ENCODE measurements at places on chromosomes 6 and 20. TPM values are rescaled to one million over a fixed set of nuclear protein-coding genes. Genes with fewer than 3 reads are reported as not detected.

- H3K27me3 ChIP-seq: no peaks in the 10 kb centered on the region
- no peak overlapping the region for H3K4me3 ChIP-seq
- H3K4me1 ChIP-seq: no peaks in the 10 kb centered on the region
- H3K36me3 ChIP-seq: no peaks in the 10 kb centered on the region
- no peak for DNase-seq
Observed at GRCh38 chr6:168524571-168525001, 83.6 kb downstream of the SMOC2 start.

- no peak overlapping the region for H3K4me3 ChIP-seq
- no peaks in the 10 kb centered on the region for H3K4me1 ChIP-seq
- no peaks in the 10 kb centered on the region for H3K27me3 ChIP-seq
- DNase-seq: no peak
Observed at GRCh38 chr6:127951172-127951917, 50.5 kb upstream of the THEMIS start.

DNA sequence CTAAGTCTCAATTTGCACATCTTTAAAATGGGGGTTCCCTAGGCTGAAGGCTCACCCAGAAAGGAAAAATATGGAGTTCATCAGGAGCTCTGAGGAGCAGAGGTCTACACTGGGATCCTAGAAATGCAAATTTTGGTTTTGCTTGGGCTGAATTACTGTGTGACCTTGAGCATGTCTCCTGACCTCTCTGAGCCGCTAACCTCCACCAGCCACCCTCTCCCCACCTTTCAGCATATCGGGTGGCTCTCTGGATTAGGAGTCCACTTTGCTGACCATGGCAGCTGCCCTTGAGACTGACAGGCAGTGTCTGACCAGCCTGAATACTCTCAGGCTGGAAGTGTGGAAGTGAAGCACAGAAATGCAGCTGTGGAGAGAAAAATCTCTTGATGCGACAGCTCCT, 165.9 kb upstream of the LRFN2 start:
- no peaks in the 10 kb centered on the region for H3K4me1 ChIP-seq
- H3K4me3 ChIP-seq: no peak overlapping the region
- DNase-seq: no peak
- H3K36me3 ChIP-seq: no peaks in the 10 kb centered on the region
- peaks cover 47% of the 10 kb centered on the region for H3K27me3 ChIP-seq
- no peak overlapping the region for H3K27ac ChIP-seq

DNA sequence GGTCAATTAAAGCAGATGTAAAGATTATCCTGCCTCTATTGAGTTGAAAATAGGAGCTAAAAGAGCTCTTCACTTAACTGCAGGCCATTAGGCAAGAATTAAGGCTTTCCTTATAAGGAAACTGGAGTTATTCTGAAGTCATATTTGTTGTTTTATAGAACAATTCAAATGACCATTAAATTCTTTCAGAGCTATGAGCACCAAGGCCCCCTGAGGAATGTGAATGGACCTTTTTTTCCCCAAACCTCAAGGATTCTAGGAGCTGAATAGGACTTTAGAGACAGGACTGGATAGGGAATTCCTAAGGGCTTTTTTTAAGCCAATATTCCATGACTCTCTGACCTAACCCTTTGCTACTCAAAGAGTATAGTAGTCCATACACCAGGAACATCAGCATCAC, 565.7 kb upstream of the BTBD3 start:
- H3K4me1 ChIP-seq: no peaks in the 10 kb centered on the region
- H3K36me3 ChIP-seq: no peaks in the 10 kb centered on the region
- no peak overlapping the region for H3K27ac ChIP-seq
- H3K27me3 ChIP-seq: no peaks in the 10 kb centered on the region
- no peak overlapping the region for H3K4me3 ChIP-seq

DNA sequence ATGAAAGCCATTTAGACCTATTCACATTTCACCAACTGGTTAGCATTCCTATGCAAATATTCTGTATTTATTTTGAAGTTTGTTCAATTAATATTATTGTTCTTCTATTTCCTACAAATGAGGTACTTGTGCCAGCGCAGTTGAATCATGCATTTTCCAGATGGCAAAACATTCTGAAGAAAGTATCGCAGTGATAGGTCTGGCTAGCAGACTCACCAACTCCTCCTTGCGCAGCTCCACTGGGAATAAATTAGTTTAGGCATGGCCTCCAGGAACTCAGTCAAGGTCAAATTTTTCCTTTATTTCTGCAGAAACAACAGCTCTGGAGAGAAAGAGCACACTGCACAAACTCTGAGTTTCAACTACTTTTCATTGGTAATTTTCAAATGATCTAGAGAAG, 437.7 kb downstream of the COL12A1 start:
- DNase-seq: no peak
- H3K4me3 ChIP-seq: no peak overlapping the region
- no peak overlapping the region for H3K27ac ChIP-seq

DNA sequence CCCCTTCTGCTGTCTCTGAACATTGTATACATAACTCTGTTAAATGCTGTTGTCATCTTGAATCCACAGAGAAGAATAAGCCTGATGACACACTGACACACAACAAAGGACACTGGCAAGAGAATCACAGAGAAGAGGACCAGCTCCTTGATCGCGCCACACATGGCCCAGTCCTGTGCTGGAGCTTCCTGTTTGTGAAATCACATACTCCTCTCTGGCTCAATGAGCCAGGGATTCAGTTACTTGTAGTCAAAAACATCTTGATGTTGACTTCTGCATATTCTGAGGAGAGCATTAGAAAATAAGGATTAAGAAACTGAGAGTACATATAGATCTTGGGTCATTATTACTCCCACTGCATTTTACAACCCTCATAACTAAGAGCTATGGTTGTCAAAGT, 100.1 kb downstream of the EPB41L2 start:
- H3K4me1 ChIP-seq: no peaks in the 10 kb centered on the region
- H3K27me3 ChIP-seq: no peaks in the 10 kb centered on the region
- H3K4me3 ChIP-seq: no peak overlapping the region
- no peak overlapping the region for H3K27ac ChIP-seq
- H3K36me3 ChIP-seq: no peaks in the 10 kb centered on the region
- no peak for DNase-seq

DNA sequence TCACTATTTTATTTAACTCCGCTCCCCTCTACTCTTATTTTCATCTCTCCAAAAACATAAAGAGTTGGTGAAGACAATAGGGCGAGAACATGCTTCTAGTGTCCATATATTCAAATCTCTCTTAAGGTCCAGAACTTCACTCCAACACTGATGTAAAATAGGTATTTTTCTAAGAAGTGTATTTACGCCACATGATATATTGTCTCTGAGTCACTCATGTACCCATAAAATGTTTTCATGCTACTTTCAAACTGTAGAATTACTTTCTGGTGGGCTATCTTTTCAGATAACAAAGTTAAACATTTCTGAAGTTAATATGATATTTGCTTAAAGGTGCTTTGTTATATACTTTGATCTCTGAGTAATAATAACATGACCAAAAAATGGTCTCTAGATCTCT, 124.1 kb upstream of the IFNGR1 start:
- H3K27me3 ChIP-seq: no peaks in the 10 kb centered on the region
- DNase-seq: no peak
- H3K36me3 ChIP-seq: no peaks in the 10 kb centered on the region
- no peak overlapping the region for H3K4me3 ChIP-seq
- peaks cover 11% of the 10 kb centered on the region for H3K4me1 ChIP-seq

- H3K4me1 ChIP-seq: peaks cover 25% of the 10 kb centered on the region
- peak overlapping the region; percentile 79 for H3K27ac ChIP-seq
- DNase-seq: no peak
- H3K4me3 ChIP-seq: no peak overlapping the region
Observed at GRCh38 chr20:11936157-11936556, 18.5 kb downstream of the BTBD3 start.

- DNase-seq: no peak
- no peak overlapping the region for H3K27ac ChIP-seq
- H3K27me3 ChIP-seq: no peaks in the 10 kb centered on the region
- no peaks in the 10 kb centered on the region for H3K4me1 ChIP-seq
Observed at GRCh38 chr6:72826744-72827438, 205.0 kb downstream of the KCNQ5 start.

DNA sequence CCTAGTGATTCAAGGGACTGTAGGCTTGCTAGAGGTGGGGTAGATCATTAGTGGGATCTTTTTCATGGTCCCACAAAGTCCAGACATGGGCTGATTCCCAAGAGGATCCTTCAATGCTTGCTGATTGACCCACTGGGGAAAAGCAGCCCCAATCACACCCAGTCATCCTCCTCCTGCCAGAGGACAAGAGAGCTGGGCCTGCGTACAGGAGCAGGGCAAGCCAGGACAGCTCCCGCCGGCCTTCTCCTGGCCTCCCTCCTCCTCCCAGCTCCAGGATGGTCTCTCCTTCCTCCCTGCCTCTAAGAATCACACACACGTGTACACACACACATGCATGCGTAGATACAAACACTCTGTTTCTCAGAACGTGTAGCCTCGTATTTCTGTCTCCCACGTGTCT, 27.0 kb downstream of the KCNK15 start:
- no peak overlapping the region for H3K27ac ChIP-seq
- H3K4me3 ChIP-seq: no peak overlapping the region
- no peak for DNase-seq
- peaks cover 6% of the 10 kb centered on the region for H3K36me3 ChIP-seq
- no peaks in the 10 kb centered on the region for H3K27me3 ChIP-seq

DNA sequence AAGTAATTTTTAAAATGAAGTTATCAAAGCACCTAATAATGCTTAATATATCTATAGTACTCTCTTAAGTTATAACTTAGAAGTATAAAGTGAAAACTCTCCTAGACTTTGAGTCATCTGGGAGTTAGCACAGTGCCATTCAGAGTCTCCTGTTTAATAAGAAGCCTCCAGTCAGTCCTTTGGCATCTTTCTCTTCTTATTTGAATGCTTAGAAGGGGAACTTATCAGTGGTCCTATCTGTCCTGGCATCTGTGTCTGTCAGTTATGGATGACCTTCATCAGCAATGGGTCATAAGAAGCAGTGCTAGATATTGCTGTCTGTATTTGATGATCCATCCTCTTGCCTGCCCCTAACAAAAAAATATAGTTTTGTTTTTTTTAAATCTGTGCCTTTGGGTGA, 15.2 kb downstream of the TMEM200A start:
- H3K36me3 ChIP-seq: no peaks in the 10 kb centered on the region
- no peaks in the 10 kb centered on the region for H3K27me3 ChIP-seq
- H3K4me3 ChIP-seq: no peak overlapping the region
- no peak for DNase-seq
- peaks cover 27% of the 10 kb centered on the region for H3K4me1 ChIP-seq

DNA sequence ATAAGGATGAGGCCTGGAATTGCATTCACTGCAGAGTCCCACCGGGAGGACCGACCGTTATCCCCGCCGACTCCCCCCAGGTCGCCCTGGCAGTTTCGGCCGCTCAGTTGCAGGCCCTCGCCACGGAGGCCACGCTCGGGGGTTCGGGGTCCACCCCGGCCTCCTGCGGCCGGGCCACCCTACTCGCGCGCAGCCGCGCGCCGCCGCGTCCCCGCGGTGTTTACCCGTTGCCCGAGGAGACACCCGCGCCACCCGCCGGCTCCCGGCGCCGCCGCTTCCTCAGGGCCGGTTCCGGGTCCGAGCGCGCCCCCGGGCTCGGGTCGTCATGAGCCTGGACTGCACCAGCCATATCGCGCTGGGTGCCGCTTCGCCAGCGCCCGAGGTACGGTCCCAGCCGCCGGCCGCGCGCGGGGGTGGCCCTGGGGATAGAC, at the start of gene CCDC170:
Gene CCDC170 (plus strand): TSS at position 214 of the 431 bp plus-strand sequence. CDS start 112 bp downstream, at position 326.
- peak within 1 kb of the TSS; percentile 62 for H3K27ac ChIP-seq
- H3K4me3 ChIP-seq: peak within 1 kb of the TSS; percentile 56
- peaks cover 5% of the 10 kb centered on the region for H3K4me1 ChIP-seq
- H3K27me3 ChIP-seq: peaks cover 38% of the 10 kb centered on the region

- peaks cover 30% of the 10 kb centered on the region for H3K36me3 ChIP-seq
- H3K27me3 ChIP-seq: no peaks in the 10 kb centered on the region
- H3K4me1 ChIP-seq: peaks cover 17% of the 10 kb centered on the region
- H3K27ac ChIP-seq: no peak overlapping the region
Observed at GRCh38 chr6:36517408-36517807, 29.9 kb downstream of the STK38 start.

- H3K4me3 ChIP-seq: no peak overlapping the region
- DNase-seq: peak; percentile 64
- H3K36me3 ChIP-seq: no peaks in the 10 kb centered on the region
- H3K27ac ChIP-seq: peak overlapping the region; percentile 68
Observed at GRCh38 chr6:47407300-47408281, 70.0 kb upstream of the CD2AP start.

The NRSN1 gene
- 10.0 TPM for polyA plus RNA-seq

The TAAR5 gene
- not detected for polyA plus RNA-seq

The GPX5 gene
- polyA plus RNA-seq: not detected

The RPP40 gene
- polyA plus RNA-seq: 12.2 TPM

The HCK gene
- polyA plus RNA-seq: 10.8 TPM

The FAXC gene
- polyA plus RNA-seq: 4.9 TPM

The ELOVL2 gene
- 6.7 TPM for polyA plus RNA-seq
